ENCODE measurements at places on chromosomes 7 and 10.

GRCh38 chr7:37285706-37286453, 162.8 kb downstream of the ELMO1 start:
- no peak for DNase-seq

- peak; percentile 64 for DNase-seq
Measured at GRCh38 chr7:24825931-24826661, 68.8 kb upstream of the GSDME start.

GRCh38 chr10:29860166-29860565, 199.2 kb downstream of the JCAD start:
- DNase-seq: peak; percentile 55

- DNase-seq: no peak
Measured at GRCh38 chr10:128912568-128913311, 554.3 kb upstream of the MGMT start.

DNA sequence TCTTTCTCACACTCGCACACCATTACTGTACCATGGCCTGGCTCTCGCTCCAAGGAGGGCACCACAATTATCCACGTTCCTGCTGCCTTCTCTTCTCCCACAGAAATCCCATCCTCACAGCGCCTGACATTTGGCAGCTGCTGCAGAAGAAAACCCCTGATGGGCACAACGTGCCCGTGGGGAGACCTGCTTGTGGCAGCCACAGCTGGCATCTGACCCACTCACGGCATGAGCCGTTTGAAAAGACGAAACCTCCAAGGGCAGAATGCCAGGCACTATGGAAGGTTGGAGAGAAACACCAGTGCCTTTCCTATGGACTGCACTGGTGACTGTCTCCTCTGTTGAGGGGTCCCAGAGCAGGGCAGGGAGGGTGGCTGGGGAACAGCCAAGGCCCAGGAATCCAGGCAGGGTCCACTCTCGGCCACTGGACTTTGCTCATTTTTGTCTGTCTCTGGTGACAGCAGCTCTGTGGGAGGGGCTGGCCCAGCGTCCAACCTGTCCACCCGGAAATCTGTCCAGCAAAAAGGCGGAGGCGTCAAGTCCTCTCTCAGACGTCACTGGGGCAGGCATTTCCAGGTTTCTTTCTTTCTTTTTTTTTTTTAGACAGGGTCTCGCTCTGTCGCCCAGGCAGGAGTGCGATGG, 61.0 kb upstream of the MKRN1 start:
- no peak for DNase-seq

DNA sequence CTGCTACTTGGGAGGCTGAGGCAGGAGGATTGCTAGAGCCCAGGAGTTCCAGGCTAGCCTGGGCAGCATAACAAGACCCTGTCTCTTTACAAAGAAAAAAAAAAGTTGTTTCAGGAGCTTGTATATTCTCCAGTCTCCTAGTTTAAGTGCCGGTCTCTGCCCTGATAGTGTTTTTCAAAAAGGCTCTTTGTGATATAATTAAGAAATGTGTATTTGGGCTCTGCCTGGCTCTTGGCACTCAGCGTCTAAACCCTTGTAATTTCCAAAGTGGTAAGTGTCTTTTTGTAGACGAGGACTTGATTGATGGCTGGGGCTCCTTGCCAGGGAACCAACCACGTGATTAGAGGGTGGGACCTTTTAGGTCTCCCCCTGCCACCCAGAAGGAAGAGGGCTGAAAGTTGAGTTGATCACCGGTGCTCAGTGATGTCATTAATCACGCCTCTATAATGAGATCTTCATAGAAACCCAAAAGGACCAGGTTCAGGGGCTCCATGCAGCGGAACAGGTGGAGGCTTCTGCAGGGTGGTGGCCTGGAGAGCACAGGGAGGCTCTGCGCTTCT, 4.4 kb downstream of the EIF3B start:
- no peak for DNase-seq
